Thyroid gland (tissue), 4 donors: ENCODE measurements at places on chromosomes 11 and 22. TPM values are rescaled to one million over a fixed set of nuclear protein-coding genes. Genes with fewer than 3 reads are reported as not detected.

Gene KRTAP5-11
- not detected for total RNA-seq

Gene GRK3
- 7.6 TPM for total RNA-seq

Gene ZNRF3
- total RNA-seq: 10.6 TPM

Gene OR51E2
- not detected for total RNA-seq
